B cell (primary cell): ENCODE measurements at places on chromosomes 16 and 17.

GRCh38 chr17:30380643-30381339 lies 2.1 kb downstream of the CPD start:
- peaks cover 36% of the 10 kb centered on the region for H3K27me3 ChIP-seq
- no peaks in the 10 kb centered on the region for H3K36me3 ChIP-seq
- H3K4me1 ChIP-seq: peaks cover 17% of the 10 kb centered on the region
- H3K27ac ChIP-seq: no peak overlapping the region
- H3K4me3 ChIP-seq: no peak overlapping the region
- peak; percentile 25 for DNase-seq

DNA sequence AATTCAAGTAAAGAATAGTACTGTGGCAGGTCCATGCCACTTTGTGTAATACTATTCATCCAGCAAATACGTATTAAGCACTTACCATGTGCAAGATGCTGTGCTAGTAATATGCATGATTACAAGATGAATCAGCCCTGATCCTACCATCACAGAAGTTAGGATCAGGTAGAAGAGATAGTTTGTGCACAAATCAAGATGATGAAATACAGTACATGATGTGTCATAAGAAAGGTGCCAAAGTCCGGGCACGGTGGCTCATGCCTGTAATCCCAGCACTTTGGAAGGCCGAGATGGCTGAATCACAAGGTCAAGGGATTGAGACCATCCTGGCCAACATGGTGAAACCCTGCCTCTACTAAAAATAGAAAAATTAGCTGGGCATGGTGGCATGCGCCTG lies 10.9 kb downstream of the COG4 start:
- no peak for DNase-seq
- no peak overlapping the region for H3K4me3 ChIP-seq
- no peaks in the 10 kb centered on the region for H3K27me3 ChIP-seq
- H3K27ac ChIP-seq: no peak overlapping the region
- peaks cover 77% of the 10 kb centered on the region for H3K36me3 ChIP-seq
- H3K4me1 ChIP-seq: peaks cover 3% of the 10 kb centered on the region

DNA sequence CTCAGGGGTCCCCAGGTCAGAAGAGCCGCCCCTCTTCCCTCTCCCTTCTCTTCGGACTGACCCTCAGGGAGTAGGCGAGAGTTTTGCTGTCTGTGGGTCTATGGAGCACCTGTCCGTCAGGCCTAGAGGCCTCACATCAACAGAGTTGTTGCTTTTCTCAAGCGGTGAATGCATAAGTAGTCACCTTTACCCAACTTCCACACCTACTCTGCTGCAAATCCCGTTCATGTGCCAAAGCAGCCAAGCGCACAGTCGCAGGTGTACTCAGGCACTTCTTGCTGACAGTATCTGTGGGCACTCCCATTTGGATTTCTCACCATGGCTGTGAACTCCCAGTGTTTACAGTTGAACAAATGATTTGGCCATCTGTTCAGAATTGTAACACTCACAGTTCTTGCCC lies 4.0 kb upstream of the FA2H start:
- H3K27ac ChIP-seq: no peak overlapping the region
- H3K36me3 ChIP-seq: no peaks in the 10 kb centered on the region
- H3K4me1 ChIP-seq: peaks cover 15% of the 10 kb centered on the region
- no peak overlapping the region for H3K4me3 ChIP-seq

DNA sequence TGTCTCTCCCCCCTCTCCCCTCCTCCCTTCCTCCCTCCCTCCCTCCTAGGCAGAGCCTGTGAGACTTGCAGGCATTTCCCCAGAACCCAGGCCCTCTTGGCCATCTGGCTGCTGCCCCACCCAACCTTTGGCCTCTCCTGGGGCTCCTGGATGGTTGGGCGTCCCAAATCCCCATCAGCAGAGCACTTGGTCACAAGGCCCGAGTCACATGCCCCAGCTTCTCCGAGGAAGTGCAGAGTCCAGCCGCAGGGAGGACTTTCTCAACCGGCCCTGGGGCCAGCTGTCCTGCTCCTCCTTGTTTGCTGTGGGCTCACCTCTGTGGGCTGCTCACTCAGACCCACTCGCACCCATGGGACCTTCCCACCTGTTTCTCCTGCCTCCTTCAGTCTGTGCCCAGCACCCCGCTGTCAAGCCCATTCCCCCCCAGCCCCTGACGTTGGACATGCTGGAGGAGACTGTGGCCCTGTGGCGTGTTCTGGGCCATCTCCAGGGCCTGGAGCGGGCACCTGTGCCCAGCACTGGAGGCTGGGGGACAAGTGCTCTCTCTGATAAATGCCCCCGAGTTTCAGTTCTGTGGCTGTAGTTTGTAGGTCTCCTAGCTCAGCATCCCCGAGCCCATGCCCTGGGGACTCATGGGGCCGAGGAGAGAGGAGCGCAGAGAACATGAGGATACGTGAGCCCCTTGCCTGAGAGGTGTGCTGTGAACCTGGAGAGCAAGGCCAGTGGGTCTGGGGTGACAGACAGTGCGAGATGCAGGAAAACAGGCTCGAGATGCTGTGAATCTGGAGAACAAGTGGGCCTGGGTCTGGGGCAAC lies 42.3 kb upstream of the ZNF750 start:
- H3K36me3 ChIP-seq: no peaks in the 10 kb centered on the region
- DNase-seq: no peak
- no peak overlapping the region for H3K27ac ChIP-seq
- peaks cover 4% of the 10 kb centered on the region for H3K27me3 ChIP-seq

GRCh38 chr16:78538919-78539318 lies 439.5 kb downstream of the WWOX start:
- no peak overlapping the region for H3K4me3 ChIP-seq
- H3K4me1 ChIP-seq: no peaks in the 10 kb centered on the region
- no peaks in the 10 kb centered on the region for H3K27me3 ChIP-seq
- H3K36me3 ChIP-seq: no peaks in the 10 kb centered on the region
- DNase-seq: no peak

GRCh38 chr16:938136-938535 lies 32.6 kb downstream of the LMF1 start:
- no peak for DNase-seq
- peaks cover 9% of the 10 kb centered on the region for H3K36me3 ChIP-seq
- H3K4me1 ChIP-seq: no peaks in the 10 kb centered on the region
- H3K27me3 ChIP-seq: no peaks in the 10 kb centered on the region
- H3K27ac ChIP-seq: no peak overlapping the region
- no peak overlapping the region for H3K4me3 ChIP-seq

- H3K27me3 ChIP-seq: no peaks in the 10 kb centered on the region
- DNase-seq: no peak
- peak overlapping the region; percentile 90 for H3K27ac ChIP-seq
- peak overlapping the region; percentile 92 for H3K4me3 ChIP-seq
- H3K4me1 ChIP-seq: peaks cover 35% of the 10 kb centered on the region
- H3K36me3 ChIP-seq: no peaks in the 10 kb centered on the region
These were observed 607 bp upstream of the NCOR1 start for GRCh38 chr17:16215965-16216316.

- no peak overlapping the region for H3K27ac ChIP-seq
- no peaks in the 10 kb centered on the region for H3K27me3 ChIP-seq
- peaks cover 78% of the 10 kb centered on the region for H3K36me3 ChIP-seq
These were observed 48.1 kb downstream of the MYO18A start for GRCh38 chr17:29131814-29132682.

GRCh38 chr16:8720080-8720966 lies 45.9 kb downstream of the ABAT start:
- no peak for DNase-seq
- H3K4me3 ChIP-seq: no peak overlapping the region
- H3K27me3 ChIP-seq: no peaks in the 10 kb centered on the region
- no peaks in the 10 kb centered on the region for H3K36me3 ChIP-seq
- H3K4me1 ChIP-seq: peaks cover 26% of the 10 kb centered on the region

- no peak overlapping the region for H3K4me3 ChIP-seq
- no peaks in the 10 kb centered on the region for H3K36me3 ChIP-seq
- H3K27ac ChIP-seq: peak overlapping the region; percentile 64
- peaks cover 17% of the 10 kb centered on the region for H3K4me1 ChIP-seq
- no peaks in the 10 kb centered on the region for H3K27me3 ChIP-seq
- DNase-seq: peak; percentile 58
These were observed 6.3 kb upstream of the ABCC1 start for GRCh38 chr16:15942931-15943690.

DNA sequence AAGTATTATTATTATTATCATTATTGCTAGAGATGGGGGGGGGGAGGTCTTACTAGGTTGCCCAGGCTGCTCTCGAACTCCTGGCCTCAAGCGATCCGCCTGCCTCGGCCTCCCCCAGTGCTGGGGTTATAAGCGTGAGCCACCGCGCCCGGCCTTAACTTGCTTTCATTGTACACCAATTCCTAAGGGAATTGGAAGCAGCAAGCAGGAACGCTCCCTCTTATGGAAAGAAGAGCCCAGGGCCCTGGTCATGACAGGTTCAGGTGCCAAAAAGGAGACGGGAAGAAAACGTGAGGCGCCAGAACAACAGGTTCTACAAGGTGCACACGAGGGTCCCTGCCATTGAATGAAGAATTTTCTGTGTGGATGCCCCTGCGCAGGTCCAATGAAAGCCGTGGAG lies 540 bp upstream of the RPL38 start:
- H3K4me3 ChIP-seq: peak overlapping the region; percentile 90
- DNase-seq: no peak
- no peak overlapping the region for H3K27ac ChIP-seq
- peaks cover 41% of the 10 kb centered on the region for H3K4me1 ChIP-seq
- H3K27me3 ChIP-seq: no peaks in the 10 kb centered on the region

GRCh38 chr16:47600376-47600775 lies 139.2 kb downstream of the PHKB start:
- H3K36me3 ChIP-seq: peaks cover 3% of the 10 kb centered on the region
- no peak overlapping the region for H3K27ac ChIP-seq
- peaks cover 6% of the 10 kb centered on the region for H3K4me1 ChIP-seq
- H3K4me3 ChIP-seq: no peak overlapping the region
- H3K27me3 ChIP-seq: no peaks in the 10 kb centered on the region

- no peak overlapping the region for H3K4me3 ChIP-seq
- no peaks in the 10 kb centered on the region for H3K36me3 ChIP-seq
- H3K4me1 ChIP-seq: peaks cover 14% of the 10 kb centered on the region
- H3K27ac ChIP-seq: no peak overlapping the region
- H3K27me3 ChIP-seq: peaks cover 43% of the 10 kb centered on the region
These were observed 13.8 kb upstream of the BCAR1 start for GRCh38 chr16:75264999-75265910.

- H3K4me3 ChIP-seq: no peak overlapping the region
- no peaks in the 10 kb centered on the region for H3K27me3 ChIP-seq
- no peaks in the 10 kb centered on the region for H3K4me1 ChIP-seq
- no peak overlapping the region for H3K27ac ChIP-seq
These were observed 139.8 kb downstream of the FOXL1 start for GRCh38 chr16:86718118-86718517.
